ENCODE measurements at places on chromosomes 4 and X. TPM values are rescaled to one million over a fixed set of nuclear protein-coding genes. Genes with fewer than 3 reads are reported as not detected.

DNA sequence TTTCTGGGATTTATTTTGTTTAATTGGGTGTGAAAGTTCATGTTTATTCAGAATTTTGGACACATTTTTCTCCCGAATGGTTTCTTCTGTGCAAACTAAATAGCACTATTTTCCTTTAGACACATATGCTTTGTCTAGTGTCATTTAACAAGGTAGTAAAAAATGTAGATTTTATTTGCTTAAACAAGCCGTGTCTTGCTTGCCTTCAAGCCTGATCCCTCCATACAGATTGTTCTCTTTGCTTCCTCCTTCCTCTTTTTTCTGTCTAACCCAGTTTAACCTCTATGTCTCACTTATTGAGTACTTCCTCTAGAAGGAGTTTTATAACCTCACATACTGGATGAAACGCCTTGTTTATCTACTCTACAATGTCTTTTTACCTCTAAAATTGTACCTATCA lies 211.8 kb downstream of the NPFFR2 start:
- no peak for DNase-seq

GRCh38 chr4:156252358-156252921 lies 298.8 kb upstream of the CTSO start:
- DNase-seq: no peak

DNA sequence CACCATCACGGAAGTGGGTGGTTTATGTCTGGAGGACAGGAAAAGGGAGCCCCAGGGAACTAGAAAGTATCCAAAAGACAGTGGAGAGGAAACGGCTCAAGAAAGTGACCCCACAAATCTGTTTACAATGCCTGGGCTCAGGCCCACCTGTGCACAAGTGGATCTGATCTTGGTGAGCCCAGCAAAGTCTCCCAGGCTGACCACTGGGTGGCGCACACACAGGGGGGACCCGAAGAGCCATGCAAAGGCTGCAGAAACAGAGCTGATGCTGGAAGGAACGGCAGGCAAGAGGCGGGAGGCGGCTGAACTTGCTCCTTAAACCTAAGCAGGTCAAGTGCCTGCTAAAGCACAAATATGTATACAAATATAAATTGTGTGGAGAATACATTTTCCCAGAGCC lies 9.6 kb downstream of the HAUS7 start:
- peak; percentile 29 for DNase-seq

- DNase-seq: no peak
Observed at GRCh38 chr4:5801696-5802095, 90.7 kb downstream of the EVC start.

DNA sequence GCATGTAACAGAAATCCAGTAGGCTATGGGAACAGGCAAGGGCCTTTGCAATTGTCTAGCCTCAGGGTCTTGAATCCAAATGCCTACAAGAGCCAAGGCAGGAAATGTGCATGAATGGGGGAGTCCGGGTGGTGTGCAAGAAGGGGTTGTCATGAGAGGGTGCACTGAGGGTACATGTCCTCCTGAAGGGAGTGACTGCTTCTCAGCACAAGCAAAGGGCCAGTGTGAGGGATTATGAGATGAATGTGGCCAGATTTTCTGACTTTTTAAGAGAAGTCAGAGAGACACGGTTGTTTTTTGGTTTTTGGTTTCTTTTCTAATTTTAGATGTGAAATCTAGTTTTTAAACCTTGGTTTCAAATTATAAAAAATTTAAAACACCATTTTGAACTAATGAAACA lies 76.5 kb upstream of the LSM6 start:
- no peak for DNase-seq

Gene IGBP1
- 54.3 TPM for total RNA-seq

DNA sequence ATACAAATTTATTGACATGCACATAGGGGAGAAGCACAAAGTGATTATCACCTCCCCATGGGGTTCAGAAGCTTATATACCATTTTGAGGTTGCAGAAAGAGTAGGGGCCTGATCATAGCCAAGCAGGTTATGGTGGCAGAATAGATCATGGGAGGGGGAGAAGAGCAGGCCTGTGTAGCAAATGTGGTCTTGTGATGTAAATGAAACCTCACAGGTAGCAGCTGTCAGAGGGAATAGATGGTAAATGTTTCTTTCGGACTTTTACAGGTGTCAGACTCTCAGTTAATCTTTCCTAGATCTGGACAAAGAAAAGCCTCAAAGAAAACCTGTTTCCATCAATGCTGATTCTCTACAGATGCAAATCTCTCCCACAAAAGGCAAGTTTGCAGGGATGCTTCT lies 84.4 kb downstream of the CFAP299 start:
- no peak for DNase-seq

GRCh38 chr4:145203410-145203809 lies 23.0 kb upstream of the OTUD4 start:
- no peak for DNase-seq

GRCh38 chrX:154294791-154295574 lies at the start of gene TEX28:
Gene TEX28, minus strand, starts transcription at chrX:154295124. Its CDS starts 3,007 bp downstream, at chrX:154292117.
- no peak for DNase-seq

DNA sequence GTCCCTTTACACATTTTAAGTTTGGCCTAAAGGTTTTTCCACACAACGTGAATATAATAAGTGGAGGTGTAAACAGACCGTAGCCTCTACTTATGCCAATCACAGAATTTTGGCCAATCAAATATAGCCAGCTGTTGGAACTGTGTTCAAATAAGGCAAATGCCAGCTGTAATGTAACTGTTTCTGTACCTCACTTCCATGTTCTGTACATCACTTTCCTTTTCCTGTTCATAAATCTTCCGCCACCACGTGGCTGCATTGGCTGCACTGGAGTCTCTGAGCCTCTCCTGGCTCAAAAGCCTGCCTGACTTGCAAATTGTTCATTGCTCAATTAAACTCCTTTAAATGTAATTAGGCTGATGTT lies 105.1 kb upstream of the SMIM31 start:
- no peak for DNase-seq

DNA sequence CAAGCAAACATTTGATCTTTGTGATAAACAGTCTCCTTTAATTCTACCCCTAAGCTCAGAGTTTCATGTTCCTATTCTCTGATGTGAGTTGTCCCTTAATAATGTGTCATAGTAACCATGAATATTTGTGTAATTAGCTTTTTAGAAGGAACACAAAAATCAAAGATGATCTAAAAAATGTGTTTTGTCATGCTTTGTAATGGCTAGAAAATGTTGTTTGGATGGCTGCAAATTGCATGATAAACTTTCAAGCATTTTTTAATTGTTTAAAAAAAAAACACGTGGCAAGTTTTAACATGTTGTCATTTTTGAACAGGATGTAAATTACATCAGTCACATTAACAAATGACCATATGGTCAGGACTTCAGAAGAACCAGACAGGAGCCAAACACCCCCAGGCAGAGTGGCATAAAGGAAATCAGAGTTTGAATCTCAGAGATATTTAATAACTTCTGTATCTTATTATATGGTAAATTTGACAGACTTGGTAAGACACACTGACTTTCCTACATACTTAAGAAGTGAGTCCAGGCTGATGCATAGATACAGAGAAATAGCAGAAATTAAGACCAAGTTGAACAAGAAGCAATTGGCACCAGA lies 223.9 kb upstream of the VEGFC start:
- no peak for DNase-seq

Gene TLR7
- total RNA-seq: 1.2 TPM

DNA sequence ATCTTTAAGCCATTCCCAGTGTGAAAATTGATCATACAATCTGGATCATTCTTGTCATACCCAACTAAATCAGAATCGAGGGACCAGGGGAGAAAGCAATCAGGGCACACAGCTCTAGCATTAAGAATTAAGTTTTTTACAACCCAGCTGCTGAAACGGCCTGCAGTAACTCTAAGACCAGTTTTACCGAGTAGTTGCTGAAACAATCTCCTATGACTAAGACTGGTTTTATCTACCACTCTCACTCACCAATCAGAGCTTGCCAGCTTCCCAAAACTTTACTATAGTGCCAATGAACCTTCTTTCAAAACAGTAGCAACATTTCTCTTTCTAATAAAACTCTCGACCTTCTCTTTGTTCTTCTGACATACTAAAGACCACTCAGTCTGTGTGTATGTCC lies 2.8 kb upstream of the SAP30 start:
- no peak for DNase-seq

DNA sequence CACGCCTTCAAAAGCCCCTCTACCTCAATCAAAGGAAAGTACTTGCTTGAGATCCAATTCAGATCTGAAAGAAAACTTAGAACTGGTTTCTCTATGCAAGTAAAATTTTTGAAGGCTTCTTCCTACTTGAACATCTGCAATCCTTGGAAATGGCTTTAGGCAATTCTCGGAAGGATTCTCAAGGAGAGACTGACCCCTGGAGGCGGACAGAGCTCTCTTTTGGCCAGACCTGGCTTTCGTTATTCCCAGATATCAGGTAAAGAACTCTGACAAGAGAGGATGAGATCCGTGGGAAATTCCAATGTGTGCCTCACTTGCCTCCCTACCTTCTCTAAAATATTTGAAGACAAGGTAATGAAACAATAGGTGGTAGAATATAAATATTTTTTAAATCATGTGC lies 670.3 kb upstream of the FAM241A start:
- peak; percentile 13 for DNase-seq

Gene SMIM10
- total RNA-seq: 7.3 TPM

DNA sequence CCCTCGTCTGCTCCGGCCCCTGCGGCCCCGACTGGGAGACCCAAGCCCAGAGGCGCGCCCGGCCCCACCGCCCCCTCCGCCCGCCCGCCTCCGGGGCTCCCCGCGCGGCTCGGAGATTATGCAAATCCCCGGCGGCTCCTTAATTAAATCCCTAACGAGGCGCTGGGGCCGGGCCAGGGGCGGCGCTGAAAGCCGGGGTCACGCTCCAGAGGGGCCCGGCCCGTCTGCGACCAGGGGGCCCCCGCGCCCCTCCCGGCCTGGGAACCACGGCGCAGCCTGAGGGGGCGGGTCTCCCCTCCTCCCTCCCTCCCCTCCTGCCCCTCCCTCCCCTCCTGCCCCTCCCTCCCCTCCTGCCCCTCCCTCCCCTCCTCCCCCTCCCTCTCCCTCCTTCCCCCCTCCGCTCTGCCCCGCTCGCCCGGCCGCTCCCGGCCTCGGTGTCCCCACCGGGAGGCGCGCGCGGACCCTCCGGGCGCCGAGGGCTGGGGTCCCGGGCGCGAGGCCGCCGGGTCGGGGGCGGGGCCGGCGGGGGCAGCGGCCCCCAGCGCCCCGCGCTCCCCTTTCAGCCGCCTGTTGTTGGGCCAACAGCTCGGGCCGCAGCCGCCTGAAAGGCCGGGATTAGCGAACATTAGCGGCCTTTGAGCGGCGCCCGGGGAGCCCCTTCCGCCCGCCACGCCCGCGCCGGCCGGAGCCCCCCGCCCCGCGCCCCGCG lies 25.9 kb upstream of the FGFR3 start:
- DNase-seq: no peak

GRCh38 chr4:55838356-55838755 lies 15.1 kb upstream of the EXOC1 start:
- DNase-seq: no peak

DNA sequence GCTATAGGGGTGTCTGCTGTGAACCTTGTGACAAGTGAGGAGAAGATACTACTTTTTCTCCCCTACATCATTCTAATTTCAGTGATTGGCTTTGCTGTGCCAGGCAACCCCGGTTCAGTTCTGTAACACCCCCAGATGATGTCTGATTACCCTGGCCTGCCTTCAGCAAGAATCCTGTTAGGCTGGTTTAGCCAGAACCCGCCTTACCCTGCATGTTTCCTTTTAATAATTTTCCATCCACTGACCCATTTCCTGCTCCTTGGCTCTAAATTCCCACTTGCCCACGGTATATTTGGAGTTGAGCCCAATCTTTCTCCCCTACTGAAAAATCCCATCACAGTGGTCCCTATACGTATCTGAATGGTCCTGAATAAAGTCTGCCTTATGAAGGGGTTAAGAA lies 46.5 kb upstream of the HPSE start:
- DNase-seq: no peak

GRCh38 chr4:3213106-3213425 lies 35.9 kb upstream of the MSANTD1 start:
- DNase-seq: no peak

- DNase-seq: no peak
Observed at GRCh38 chr4:150004481-150004880, 73.8 kb upstream of the DCLK2 start.

GRCh38 chr4:792626-793092 lies 33.3 kb downstream of the CPLX1 start:
- DNase-seq: no peak

- no peak for DNase-seq
Observed at GRCh38 chrX:83469551-83469950, 38.5 kb upstream of the POU3F4 start.

DNA sequence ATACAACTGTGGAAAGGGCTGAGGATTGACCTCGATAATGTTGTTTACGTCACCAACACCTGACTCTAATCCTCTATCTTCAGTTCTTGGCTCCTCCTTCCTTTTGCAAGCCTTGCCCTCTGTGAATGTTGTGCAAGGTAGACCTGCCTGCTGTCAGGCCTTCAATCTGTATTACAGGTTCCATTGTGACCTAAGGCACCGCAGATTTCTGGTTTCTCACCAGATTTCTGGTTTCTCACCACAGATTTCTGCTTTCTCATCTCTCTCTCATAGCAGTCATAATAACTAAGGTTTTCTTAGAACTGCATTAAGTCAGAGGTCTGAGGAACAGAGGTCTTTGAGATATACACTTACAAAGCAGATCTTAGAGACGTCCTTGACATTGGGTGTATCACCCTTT lies 51.5 kb upstream of the ETNPPL start:
- no peak for DNase-seq

Gene SPARCL1
- 306 TPM for total RNA-seq

Gene ZNF182
- 3.2 TPM for total RNA-seq

DNA sequence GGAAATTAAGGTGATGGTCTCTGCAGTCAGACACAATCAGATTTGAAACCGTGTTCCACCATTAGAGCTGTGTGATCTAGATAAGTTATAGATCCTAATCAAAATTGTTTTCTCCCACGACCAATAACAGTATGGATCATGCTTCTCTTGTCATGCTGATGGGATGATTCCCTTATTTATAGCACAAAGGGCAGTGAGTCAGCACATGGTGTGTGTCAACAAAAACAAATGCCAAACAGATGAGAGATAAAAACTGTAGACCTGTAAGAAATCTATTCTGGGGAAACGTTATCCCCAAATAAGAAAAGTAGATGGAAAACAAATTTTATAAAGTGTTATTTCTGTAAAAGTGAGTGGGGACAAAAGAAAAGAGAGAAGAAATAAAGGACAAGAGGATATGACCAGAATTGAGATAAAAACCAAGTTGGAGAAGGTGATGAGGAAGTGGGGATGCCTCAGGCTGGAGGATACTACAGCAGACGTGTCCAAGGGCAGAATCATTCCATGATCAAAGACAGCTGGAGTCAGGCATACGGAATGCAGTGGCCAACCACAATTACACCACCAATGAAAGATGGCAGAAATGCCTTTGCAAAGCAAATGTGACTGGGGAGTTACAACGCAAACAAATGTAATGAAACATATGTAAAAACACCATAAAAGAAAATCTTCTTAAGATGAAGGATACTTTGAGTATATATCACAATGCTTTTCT lies 377.8 kb upstream of the PRKX start:
- DNase-seq: no peak

Gene GPAT3
- 82.6 TPM for total RNA-seq

All from heart right ventricle (tissue), 16 donors.